ENCODE measurements at places on chromosomes 7 and 10. TPM values are rescaled to one million over a fixed set of nuclear protein-coding genes. Genes with fewer than 3 reads are reported as not detected.

DNA sequence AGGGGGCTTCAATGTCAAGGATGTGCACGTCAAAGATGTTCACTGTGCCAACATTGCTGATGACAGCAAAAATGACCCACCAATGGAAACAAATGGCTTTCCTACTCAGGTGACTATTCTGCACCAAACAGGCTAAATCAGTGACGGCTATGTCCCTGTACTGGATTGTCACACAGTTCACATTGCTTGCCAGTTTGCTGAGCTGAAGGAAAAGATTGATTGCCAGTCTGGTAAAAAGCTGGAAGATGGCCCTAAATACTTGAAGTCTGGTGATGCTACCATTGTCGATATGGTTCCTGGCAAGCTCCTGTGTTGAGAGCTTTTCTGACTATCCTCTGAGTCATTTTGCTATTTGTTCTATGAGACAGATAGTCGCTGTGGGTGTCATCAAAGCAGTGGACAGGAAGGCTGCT, 202.2 kb upstream of the ETV1 start:
- no peak for DNase-seq

GRCh38 chr10:93746844-93747284, 10.9 kb upstream of the LGI1 start:
- DNase-seq, result no peak

- peak; percentile 21 for DNase-seq
These were observed 977 bp downstream of the CACNB2 start for GRCh38 chr10:18140957-18141845.

DNA sequence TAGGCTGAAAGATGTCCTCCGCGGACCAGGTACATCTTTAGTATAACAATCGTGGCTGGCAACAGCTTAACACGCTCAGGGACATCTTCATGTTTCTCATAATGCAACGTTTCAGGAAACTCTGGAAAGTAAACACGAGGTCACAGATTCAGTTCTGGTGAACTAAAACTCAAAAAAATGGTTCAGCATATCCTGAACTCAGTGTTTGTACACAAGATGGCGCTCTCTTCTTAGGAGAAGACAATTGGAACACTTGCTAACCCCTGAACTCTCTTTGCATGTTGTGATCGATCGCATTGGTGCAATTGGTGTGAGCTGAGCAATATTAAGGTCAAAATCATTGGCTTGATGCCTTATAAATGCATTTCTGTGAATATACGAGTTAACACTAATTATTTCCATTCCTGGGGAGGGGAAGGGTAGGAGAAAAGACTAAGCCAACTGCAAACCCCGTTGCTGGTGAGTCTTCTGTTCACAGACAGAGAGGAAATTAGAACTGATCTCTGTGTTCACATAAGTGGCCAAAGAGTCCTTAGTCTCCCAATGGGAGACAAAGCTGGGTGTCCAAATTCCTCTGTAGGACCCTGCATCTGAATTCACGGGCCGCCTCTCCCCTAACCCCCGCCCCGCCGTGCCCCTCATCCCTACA, 52.6 kb upstream of the FAM180A start:
- DNase-seq, result peak; percentile 65

GRCh38 chr10:130867446-130868194, 443.9 kb downstream of the TCERG1L start:
- DNase-seq, result no peak

GRCh38 chr10:61463035-61463909, 10.1 kb upstream of the TMEM26 start:
- DNase-seq, result no peak

- DNase-seq, result peak; percentile 43
These were observed 47.8 kb downstream of the CPEB3 start for GRCh38 chr10:92242910-92243671.

DNA sequence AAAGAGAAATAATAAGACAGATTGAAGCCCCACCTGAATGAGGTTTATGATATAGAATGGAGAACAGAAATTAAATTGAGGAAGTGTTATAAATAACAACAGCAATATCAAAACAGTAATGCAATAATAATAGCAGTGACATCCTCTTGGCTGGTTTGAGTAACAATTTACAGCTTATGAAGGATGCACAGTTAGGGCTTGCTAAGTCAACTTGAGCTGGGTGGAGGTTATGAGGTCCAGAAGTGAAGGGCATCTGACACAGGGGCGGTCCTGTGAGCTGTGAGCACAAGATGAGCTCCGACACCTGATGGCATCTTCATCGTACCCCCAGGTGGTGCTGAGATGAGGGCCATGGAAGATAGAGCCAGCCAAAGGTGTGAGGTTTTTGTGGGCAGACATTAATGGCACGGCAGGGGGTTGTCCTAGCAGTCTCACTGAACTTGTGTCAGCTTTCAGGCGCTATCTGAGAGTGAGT, 30.5 kb downstream of the ARHGAP22 start:
- DNase-seq, result no peak

DNA sequence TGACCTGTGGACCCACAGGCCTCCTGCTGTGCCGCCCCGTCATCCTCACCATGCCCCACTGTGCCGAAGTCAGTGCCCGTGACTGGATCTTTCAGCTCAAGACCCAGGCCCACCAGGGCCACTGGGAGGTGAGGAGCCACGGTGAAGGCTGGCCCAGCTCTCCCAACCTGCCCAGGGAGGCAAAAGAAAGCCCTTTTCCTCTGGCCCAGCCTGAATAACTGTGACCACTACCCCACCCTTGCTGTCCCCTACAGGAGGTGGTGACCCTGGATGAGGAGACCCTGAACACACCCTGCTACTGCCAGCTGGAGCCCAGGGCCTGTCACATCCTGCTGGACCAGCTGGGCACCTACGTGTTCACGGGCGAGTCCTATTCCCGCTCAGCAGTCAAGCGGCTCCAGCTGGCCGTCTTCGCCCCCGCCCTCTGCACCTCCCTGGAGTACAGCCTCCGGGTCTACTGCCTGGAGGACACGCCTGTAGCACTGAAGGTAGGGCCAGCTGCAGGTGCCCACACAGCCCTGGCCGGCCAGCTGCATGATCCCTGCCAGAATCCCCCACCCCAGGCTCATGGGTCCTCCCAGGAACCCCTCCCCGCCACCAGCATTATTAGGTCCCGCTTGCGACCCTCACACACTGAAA, 25.5 kb upstream of the SLC29A3 start:
- DNase-seq, result no peak

DNA sequence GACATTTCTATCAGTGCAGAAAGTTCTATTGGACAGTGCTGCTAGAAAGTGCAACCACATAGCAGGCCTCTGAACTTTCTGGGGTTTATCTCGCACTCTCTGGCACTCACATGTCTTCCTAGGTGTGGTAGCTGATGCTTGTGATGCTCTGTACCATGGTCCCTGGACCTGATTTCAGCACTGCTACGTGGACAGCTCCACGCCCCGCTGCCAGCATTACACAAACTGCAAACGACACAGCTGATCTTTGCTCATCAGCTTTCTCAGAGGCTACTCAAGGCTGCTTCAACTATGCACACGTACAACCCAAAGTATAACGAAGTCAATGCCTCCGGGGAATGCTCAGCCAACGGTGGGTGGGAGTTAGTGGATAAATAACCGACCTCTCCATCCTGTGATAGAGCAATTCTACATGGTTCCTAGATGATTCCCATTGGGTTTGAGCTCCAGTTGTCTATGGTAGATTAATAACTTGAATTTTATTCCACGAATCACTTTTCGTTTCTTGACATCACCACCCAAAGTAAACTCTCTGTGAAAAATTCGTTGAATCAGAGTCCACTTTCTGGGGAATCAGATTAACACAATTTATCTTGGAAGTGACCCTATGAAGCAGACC, 302.5 kb downstream of the ACTR3B start:
- DNase-seq, result no peak

DNA sequence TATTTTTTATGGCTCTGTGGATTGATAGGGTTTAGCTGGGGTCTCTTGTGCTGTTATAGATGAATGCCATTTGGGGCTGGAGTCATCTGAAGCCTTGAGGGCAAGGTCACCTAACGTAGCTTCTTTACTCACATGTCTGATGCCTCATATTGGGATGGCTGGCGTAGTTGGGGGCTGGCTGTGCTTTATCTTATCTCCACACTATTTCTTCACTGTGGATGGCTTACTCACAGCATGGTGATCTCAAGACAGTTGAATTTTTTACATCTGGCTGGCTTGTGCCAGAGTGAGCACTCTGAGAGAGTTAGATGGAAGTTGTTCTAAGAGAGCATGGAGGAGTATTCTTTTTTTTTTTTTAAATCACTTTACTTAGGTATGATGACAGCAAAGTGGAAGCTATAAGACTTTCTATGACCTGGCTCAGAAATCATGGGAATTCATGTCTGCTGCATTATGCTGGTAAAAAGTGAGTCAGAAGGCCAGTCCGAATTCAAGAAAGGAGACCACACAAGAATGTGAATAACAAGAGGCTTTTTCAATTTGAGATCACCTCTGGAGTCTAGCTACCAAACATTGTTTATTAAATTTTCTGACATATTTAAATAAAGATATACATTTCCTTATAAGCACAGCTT, 252.4 kb upstream of the TPK1 start:
- DNase-seq, result no peak

DNA sequence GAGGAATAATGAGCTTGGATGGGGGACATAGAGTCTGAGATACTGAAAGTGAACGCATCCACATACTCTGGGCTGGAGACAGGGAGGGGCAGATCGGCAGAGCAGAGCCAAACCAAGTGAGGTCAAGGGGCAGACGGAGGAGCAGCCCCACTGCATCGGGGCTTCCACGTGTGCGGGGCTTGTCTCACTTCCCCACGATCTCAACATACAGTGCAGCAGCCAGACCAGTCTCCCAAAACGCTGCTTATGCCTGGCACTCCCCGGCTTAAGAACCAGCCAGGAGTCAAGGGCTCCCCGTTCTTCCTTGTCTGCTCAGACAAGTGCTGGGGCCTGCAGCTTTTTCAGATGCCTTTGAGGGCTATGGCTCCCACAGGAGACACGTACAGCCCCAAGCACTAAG, 43.6 kb downstream of the PARP12 start:
- DNase-seq, result no peak

GRCh38 chr7:104497379-104497967, 169.1 kb downstream of the LHFPL3 start:
- no peak for DNase-seq

DNA sequence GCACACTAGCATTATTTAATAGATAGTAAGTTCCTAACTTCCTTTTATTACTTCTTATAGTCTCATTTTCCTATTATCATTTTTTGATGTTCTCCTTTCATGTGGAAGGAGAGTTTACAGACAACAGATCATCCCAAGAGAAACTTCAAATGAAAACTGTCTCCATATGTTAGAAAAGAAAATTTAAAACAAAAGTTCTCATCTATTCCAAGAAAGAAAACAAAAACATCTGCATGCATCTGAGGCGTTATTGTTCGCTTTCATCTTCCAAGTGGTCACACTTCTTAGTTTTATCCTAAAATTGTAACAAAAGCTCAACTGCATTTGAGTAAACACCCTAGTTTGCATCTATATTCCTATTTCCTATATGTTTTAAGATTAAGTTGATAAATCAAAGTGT, 126.2 kb downstream of the SEMA3D start:
- DNase-seq, result no peak

DNA sequence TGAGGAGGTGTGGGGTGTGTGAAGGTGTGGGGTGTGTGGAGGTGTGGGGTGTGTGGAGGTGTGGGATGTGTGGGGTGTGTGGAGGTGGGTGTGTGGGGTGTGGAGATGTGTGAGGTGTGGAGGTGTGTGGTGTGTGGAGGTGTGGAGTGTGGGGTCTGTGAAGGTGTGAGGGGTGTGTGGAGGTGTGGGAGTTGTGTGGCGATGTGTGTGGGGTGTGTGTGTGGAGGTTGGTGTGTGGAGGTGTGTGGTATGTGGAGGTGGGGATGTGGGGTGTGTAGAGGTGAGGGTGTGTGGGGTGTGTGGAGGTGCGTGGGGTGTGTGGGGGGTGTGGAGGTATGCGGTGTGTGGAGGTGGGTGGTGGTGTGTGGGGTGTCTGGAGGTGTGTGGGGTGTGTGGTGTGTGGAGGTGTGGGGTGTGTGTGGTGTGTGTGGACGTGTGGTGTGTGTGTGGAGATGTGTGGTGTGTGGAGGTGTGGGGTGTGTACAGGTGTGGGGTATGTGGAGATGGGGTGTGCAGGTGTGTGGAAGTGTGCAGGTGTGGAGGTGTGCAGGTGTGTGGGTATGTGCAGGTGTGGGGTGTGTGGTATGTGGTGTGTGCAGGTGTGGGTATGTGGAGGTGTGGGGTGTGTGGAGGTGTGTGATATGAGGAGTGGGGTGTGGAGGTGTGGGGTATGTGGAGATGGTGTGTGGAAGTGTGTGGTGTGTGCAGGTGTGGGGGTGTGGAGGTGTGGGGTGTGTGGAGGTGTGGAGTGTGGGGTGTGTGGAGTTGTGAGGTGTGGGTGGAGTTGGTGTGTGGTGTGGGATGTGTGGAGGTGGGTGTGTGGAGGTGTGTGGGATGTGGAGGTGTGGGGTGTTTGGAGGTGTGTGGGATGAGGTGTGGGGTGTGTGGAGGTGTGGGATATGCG, 34.5 kb downstream of the SPDYE17 start:
- DNase-seq, result peak; percentile 43

DNA sequence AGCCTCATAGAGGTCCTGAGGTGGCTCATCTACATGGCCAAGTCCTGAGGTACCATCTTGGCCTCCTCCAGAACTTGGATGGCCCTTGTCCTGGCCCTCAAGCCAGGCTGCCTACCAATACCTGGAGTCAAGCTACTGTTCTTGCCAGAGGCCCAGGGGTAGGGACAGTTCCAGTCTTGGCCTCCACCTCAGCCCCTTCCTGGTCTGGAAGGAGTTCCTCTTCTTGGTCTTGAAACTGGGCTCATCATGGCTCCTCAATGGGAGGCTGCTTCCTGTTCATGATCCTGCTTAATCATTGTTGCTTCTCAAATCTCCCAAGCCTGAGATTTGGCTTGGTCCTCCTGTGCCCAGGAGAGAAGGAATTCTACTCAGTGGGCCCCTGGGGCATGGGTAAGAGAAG, 3.9 kb downstream of the HPS6 start:
- DNase-seq, result no peak

DNA sequence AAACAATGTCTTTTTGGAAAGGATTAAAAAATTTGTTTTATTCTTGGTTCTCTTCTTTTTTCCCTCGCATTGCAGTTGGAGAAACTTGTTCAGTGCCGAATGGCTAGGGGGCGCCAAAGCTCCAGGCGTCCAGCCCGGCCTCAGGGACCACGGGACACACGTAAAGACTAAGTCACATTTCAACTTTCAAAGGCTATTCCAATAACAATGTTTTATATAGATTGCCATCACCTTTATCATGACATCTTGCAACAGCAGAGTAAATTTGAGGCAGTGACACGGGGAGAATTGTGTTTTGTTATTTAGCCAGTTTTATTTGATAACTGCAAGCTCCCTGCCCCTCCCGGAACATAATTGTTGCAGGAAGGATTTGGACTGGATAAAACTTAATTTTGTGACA, 2.2 kb upstream of the IGFBP3 start:
- no peak for DNase-seq

GRCh38 chr10:79044846-79045245, 23.9 kb upstream of the ZMIZ1 start:
- no peak for DNase-seq

The WNT16 gene
- 0.82 TPM for total RNA-seq

The SPDYE5 gene
- total RNA-seq, result not detected

The LIPF gene
- total RNA-seq, result not detected

The ADARB2 gene
- total RNA-seq, result 3.3 TPM

The MBL2 gene
- not detected for total RNA-seq

Measured in frontal cortex (tissue), 4 donors.